ENCODE measurements at places on chromosomes 1 and 21.

- no peak for DNase-seq
These were observed 40.9 kb downstream of the IFI44 start for GRCh38 chr1:78690516-78690915.

DNA sequence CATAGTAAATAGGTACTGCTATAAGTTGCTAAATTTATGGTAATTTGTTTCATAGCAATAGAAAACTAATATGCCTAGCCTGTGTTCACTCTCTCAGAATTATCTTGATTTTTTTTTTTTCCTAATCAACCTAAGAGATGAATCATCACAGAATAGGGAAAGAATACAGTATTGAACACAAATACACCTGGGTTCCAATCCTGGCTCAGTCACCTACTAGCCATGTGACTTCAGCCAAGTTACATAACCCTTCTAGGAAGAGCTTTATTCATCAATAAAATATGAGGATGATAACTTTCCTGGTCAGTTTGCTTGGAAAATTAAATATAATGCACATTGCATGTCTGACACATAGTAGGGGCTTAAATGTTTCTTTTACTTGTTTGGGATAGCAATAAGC is 279.5 kb downstream of the FOXD2 start:
- DNase-seq = no peak

DNA sequence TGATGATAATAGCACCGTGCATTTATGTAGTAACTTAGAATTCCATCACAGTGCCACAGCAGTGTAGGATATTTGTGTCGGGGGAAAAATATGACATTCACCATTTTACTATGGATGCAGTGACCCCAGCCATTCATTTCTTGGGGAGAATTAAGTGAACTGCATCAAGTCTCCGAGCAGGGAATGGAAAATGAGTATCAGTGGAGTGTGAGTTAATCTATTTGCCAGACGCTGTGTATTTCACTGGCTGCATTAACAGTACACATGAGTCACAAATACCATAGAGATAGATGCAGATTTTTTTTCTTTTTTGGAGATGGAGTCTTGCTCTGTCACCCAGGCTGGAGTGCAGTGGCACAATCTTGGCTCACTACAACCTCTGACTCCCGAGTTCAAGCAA is 33.8 kb upstream of the SLC45A1 start:
- DNase-seq = no peak

- peak; percentile 56 for DNase-seq
These were observed 2.0 kb downstream of the HUNK start for GRCh38 chr21:31874812-31875212.

DNA sequence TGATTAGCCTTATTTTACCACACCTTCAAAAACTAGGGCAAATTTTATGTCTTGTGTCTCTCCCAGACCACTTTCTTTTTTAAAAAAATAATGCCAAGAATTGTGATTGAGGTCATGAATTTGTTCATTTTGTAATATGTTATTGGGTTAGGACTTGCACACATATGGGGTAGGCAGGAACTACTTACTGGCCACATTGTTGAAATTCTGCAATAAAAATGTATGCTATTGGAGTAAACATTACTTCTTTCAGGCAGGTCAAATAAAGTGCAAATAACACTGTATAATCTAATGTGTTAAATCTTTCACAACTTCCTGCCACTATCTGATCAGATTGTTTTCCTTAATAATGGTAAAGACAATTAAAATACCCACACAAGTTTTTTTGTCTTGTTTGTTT is 166.6 kb upstream of the COL11A1 start:
- DNase-seq = no peak

DNA sequence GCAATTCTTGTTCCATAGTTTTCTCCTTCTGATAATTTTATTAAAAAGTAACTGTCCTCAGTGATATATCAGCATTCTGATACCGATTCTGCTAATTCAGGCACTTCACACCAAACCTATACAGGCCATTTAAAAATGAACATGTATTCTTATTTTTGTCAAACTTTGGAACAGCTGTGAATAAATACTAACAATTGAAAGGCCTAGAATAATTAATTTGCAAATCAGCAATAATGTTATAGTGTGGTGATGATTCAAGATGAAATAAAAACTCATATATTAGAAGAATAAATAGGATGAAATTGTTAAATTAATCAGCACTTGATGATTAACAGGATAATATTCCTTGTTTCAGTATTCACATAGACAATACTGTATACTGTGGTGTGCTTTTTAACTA is 9.9 kb downstream of the CDKN2C start:
- no peak for DNase-seq

DNA sequence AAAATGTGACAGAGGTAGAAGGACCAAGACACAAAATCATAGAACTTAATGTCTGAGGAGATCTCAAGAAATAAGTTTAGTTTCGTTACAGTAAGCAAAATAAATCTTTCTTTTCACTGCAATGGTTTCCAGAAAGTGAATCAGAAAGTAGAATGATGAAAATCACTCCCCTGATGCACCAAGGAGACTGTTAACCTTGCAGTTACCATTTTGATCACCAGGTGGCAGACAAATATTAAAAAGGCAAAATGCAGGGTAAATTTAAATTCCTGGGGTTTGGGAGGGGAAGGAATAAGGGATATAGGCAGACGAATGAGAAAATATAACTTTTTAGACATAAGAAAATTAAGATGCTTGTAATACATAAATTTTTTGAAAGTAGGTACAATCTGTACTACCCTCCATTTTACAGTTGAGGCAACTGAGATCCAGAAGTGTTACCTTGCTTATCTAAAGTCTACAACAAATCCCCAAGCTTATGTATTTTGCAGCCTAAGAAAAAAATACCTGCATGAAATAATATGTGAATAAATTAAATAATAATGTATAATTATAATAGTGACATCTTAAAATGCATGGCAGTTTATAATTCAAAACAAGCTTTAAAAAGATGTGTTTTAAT is 253.2 kb downstream of the CRB1 start:
- peak; percentile 45 for DNase-seq

- no peak for DNase-seq
These were observed 97.4 kb downstream of the SYF2 start for GRCh38 chr1:25134801-25135461.

- DNase-seq = no peak
These were observed 278.0 kb upstream of the KAZN start for GRCh38 chr1:14320518-14320917.

DNA sequence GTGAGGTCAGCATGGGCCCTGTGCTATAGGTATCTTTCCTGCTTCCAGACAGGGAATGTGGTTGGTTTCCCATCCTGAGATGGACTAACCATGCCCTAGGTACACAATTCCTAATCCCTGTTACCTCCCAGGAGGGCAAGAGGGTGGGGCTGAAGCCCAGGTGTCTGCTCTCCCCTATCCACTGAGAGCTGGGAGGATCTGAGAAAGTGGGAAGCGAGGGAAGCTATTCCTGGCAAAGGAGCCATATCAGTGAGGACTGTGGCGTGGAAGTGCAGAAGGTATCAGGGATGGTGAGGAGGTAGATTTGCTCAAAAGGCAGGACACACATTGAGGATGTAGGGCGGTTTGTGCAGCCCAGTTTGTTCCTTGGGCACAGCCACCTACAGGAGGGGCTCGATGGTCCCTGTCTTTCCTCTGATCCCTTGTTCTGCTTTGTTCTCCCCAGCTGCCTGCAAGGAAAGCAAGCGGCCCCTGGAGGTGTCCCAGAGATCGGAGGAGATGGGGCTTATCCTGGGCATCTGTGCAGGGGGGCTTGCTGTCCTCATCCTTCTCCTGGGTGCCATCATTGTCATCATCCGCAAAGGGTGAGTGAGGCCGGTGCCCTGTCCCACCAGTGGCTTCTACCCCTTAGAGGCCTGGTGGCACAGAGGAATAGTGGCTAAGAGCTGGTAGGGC is 48.1 kb downstream of the PTPRU start:
- no peak for DNase-seq

- no peak for DNase-seq
These were observed 409.8 kb downstream of the DISC1 start for GRCh38 chr1:232036181-232036933.

DNA sequence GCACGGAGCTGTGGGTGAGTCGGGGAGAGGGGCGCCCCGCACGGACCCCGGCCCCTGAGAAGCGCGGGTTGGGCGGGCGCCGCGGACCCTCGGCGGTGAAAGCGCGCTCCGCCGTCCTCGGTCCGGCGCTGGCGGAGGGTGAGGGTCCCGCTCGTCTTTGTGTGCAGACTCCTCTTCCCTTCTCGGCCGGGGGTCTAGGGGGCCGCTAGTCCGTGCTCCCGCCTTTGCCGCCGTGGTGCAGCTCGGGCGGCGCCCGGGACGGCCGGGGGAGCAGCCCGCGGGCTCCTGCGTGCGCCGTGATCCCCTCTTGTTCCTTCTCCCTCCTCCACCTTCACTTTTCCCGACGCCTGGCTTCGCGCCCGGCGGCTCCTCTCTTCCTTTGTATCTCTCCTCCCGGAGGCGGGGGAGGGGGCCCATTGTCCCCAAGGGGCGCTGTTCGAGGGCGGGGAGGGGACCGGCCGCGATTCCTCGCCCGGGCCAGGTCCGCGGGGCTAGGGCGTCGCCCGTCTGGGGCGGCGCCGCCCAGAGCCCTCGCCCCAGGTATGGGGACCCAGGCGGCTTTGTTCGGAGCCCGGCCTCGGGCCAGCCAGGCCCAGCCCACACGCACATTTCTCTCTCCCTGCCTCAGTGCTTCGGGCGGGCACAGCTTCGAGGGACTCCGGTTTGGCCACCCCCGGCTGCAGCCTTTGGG is 519 bp downstream of the FNBP1L start:
- DNase-seq = peak; percentile 90

GRCh38 chr1:114718661-114719423 is 2.3 kb upstream of the NRAS start:
- DNase-seq = no peak

DNA sequence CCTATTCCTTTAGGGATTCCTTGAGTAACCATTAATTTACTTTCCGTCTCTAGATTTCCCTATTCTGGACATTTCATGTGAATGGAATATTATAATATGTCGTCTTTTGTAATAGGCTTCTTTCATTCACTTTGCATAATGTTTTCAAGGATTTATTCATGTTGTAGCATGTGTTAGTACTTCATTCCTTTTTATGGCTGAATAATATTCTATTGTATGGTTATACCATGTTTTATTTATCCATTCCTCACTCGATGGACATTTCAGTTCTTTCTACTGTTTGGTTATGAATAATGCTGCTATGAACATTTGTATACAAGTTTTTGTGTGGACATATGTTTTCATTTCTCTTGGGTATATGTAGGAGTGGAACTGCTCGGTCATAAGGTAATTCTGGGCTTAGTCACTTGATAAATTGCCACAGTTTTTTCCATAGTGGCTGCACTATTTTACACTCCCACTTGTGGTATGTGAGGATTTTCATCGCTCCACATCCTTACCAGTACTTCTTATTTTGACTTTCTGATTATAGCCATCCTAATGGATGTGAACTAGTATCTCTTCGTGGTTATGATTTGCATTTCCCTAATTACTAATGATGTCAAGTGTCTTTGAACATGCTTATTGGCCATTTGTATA is 17.7 kb downstream of the PPP2R5A start:
- no peak for DNase-seq

GRCh38 chr1:95140791-95141190 is 23.6 kb downstream of the TLCD4 start:
- DNase-seq = no peak

- no peak for DNase-seq
These were observed 95.9 kb upstream of the KIF26B start for GRCh38 chr1:245058882-245059281.

DNA sequence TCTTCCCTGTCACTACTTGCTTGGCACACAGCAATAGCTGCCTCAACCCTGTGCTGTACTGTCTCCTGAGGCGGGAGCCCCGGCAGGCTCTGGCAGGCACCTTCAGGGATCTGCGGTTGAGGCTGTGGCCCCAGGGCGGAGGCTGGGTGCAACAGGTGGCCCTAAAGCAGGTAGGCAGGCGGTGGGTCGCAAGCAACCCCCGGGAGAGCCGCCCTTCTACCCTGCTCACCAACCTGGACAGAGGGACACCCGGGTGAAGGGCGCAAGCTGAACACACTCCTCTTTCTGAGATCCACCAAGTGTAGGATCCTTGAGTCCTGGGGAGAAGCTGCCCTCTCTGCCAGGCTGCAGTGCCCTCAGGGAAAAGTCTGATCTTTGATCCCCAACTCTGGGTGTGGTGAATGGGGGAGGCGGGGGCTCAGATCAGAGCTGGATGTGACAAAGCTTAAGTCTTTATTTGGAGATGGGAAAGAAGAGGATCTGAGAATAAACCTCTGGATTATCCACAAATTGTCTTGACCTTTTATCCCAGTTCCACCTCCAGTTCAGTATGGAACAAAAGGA is 1.2 kb downstream of the RXFP4 start:
- no peak for DNase-seq

DNA sequence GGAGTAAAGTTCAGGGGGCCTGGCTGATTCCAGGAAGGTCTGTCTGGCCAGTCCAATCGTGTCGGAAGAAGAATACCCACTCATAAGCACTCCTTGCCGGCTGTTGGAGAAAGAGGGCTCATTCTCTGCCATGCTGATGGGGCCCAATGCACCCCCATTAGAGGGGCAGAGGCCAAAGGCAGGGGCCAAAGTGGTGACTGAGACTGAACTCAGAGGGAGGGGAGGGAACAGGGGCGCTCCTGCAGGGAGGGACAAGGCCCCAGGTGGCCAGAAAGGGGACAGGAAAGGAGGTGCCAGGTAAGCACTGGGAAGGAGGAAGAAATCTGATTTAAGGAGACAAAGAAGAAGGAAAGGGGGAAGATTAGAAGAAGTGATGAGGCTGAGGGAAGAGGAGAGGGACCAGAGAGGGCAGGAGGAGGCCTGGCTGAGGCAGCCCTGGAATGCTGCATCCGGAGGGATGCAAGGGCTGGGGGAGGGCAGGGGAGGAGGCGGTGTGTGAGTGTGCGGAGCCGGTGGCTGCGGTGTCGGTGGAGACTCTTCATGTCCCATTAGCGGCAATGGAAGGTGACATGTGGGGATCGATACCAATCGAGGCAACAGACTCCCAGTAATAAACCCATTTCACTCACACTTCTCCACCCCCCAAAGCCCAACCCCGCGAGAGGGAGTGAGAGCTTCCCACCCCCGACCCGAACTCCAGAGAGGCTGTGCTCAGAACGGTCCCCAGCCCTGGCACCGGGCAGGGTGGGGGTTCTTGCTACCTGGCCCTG is 12.0 kb upstream of the ETV3L start:
- DNase-seq = peak; percentile 48

- no peak for DNase-seq
These were observed 216.9 kb upstream of the NRIP1 start for GRCh38 chr21:15281714-15282113.

GRCh38 chr21:35015435-35016024 is 33.6 kb downstream of the RUNX1 start:
- no peak for DNase-seq

DNA sequence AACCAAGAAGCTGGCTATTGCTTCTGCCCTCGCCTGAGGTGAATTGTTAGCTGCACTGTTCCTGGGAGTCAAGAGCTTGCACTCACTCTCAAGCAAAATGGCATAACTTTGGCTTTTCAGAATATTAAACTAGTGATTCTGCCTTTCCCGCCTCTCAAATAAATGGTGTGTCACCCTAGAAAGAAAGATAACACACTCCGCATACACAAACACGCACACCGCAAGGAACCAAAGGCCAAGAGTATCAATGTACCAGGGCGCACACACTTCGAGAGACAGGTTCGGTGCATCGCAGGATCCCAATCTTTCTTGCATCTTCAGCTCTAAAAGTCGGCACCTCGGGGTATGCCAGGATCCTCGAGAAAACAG is 470 bp upstream of the RTCA start:
- DNase-seq = no peak

Measured in neural progenitor cell (in vitro differentiated cells).